ENCODE measurements at places on chromosomes 6 and 20.
A peak's percentile ranks its signal among the peaks of the same experiment; 100 is the strongest.

DNA sequence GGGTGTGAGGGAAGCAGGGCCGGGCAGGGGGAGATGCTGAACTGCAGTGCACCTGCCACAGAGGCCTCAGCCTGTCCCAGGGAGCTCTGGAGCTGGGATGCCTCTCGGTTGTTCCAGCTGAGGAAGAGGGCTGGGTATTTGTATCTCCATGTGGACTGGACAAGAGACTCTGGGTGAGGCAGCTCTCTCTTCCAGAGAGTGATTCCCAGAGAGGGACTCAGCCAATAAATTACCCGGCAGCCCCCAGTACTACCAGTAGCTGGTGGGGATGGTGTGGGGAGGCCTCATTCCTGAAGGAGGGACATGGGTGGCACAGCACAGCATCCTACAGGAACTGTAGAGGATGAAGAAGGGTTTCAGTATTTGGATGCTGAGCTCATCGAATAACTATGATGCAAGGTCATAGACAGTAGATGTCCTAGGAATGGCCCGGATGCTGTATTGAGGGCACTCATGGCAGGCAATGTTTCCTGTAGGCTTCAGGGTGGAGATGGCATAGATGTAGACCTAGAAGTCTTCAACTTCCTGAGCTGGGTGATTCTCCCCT lies 1.4 kb downstream of the FGD2 start:
- H3K4me1 ChIP-seq: no peaks in the 10 kb centered on the region
- H3K27ac ChIP-seq: no peak overlapping the region
- no peak overlapping the region for H3K4me3 ChIP-seq
- DNase-seq: no peak
- H3K36me3 ChIP-seq: no peaks in the 10 kb centered on the region

DNA sequence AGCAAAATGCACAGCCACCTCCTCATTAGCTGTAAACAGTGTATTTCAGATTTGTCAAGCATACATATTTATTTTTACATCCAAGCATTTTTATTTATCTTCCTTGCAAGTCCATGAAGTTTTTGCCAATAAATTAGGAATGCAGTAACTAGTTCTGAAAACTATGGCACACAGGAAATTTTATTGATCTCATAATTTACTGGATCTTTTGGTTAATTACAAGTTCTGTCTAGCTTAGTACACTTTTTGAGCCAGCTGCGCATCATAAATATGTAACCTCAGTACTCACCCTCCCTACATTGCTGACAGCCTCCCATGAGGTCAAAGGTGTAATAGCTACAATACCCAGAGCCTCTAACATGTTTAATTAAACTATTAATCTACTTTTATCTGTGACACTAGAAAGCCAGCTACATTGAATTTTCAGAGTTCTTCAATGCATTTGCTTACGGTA lies 898.2 kb downstream of the KIF16B start:
- no peak for DNase-seq
- H3K4me3 ChIP-seq: no peak overlapping the region
- no peaks in the 10 kb centered on the region for H3K27me3 ChIP-seq

- no peaks in the 10 kb centered on the region for H3K36me3 ChIP-seq
- no peaks in the 10 kb centered on the region for H3K4me1 ChIP-seq
- H3K4me3 ChIP-seq: no peak overlapping the region
Observed at GRCh38 chr6:10194816-10195672, 219.8 kb downstream of the TFAP2A start.

- H3K4me3 ChIP-seq: no peak overlapping the region
- no peaks in the 10 kb centered on the region for H3K36me3 ChIP-seq
- no peak for DNase-seq
- H3K27me3 ChIP-seq: no peaks in the 10 kb centered on the region
- H3K4me1 ChIP-seq: no peaks in the 10 kb centered on the region
Observed at GRCh38 chr6:155223646-155224451, 40.0 kb upstream of the CLDN20 start.

GRCh38 chr20:44979090-44979621 lies 12.8 kb downstream of the STK4 start:
- H3K27ac ChIP-seq: peak overlapping the region; percentile 88
- peak overlapping the region; percentile 16 for H3K4me3 ChIP-seq
- no peaks in the 10 kb centered on the region for H3K27me3 ChIP-seq
- peaks cover 54% of the 10 kb centered on the region for H3K36me3 ChIP-seq
- DNase-seq: peak; percentile 70
- H3K4me1 ChIP-seq: peaks cover 63% of the 10 kb centered on the region

GRCh38 chr20:14963262-14963663 lies 625.9 kb upstream of the FLRT3 start:
- H3K36me3 ChIP-seq: no peaks in the 10 kb centered on the region
- no peak for DNase-seq
- H3K4me3 ChIP-seq: no peak overlapping the region
- no peaks in the 10 kb centered on the region for H3K27me3 ChIP-seq

DNA sequence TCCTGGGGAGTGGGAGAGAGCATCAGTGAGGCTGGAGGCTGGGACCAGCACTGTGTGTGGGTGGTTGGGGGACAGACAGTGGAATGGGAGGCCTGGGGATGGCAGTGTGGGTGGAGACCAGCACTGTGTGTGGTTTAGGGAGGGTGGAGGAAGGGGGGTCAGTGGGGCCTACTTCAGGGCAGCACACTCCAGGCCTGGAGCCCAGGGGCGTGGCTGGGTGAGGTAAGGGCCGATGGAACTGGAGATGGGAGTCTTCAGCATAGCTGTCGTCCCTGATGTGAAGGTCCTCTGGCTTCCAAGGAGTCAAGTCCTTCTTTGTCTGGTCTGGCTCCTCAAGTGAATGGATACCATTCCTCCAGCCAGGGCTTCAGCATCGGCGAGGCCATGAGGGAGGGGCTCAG lies 18.6 kb downstream of the KCNK17 start:
- no peaks in the 10 kb centered on the region for H3K27me3 ChIP-seq
- no peak for DNase-seq
- no peaks in the 10 kb centered on the region for H3K4me1 ChIP-seq
- no peaks in the 10 kb centered on the region for H3K36me3 ChIP-seq
- no peak overlapping the region for H3K4me3 ChIP-seq

DNA sequence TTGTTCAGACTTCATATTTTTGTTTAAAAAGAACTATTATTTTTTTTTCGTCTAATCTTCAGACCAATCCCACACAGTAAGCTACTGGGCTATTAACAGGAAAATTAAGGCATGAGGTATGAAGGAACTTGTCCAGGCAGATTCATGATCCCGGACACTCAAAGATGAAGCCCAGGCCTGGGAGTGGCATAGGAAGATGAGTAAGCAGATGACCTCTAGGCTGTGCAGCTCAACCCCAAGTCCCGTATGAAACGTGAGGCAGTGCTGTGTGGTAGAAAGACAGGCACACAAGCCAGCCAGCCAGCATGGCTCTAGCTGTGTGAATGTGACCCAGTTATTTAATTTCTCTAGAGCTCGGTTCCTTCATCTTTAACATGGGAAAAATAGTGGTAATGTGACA lies 231.9 kb downstream of the CLIC5 start:
- no peak overlapping the region for H3K4me3 ChIP-seq
- no peak overlapping the region for H3K27ac ChIP-seq
- DNase-seq: no peak
- no peaks in the 10 kb centered on the region for H3K4me1 ChIP-seq
- H3K27me3 ChIP-seq: no peaks in the 10 kb centered on the region
- H3K36me3 ChIP-seq: no peaks in the 10 kb centered on the region

- no peaks in the 10 kb centered on the region for H3K27me3 ChIP-seq
- no peak overlapping the region for H3K4me3 ChIP-seq
- no peaks in the 10 kb centered on the region for H3K36me3 ChIP-seq
- no peak for DNase-seq
- H3K27ac ChIP-seq: no peak overlapping the region
- H3K4me1 ChIP-seq: no peaks in the 10 kb centered on the region
Observed at GRCh38 chr6:15280028-15280427, 34.2 kb downstream of the JARID2 start.

- no peaks in the 10 kb centered on the region for H3K4me1 ChIP-seq
- no peak overlapping the region for H3K27ac ChIP-seq
- H3K4me3 ChIP-seq: no peak overlapping the region
- no peaks in the 10 kb centered on the region for H3K27me3 ChIP-seq
Observed at GRCh38 chr20:48990467-48990866, 55.6 kb upstream of the CSE1L start.

DNA sequence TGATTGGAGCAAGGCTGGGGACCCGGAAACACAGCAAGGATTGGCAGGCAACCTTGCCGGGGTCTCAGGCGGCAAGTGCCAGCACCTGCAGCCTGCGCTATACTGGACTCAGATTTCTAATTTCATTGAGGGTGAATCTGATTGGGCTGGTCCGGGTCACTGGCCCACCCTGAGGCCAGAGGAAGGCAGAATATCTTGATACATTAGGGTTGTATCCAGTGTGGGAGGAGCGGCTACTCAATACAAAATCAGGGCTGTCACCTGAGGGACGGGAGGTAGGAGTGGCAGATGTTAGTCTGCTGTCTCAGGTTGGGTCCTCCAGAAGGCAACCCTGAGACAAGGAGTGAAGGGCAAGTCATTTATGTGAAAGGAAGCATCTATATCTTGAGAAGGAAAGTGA lies 40.7 kb downstream of the BFSP1 start:
- no peaks in the 10 kb centered on the region for H3K36me3 ChIP-seq
- no peaks in the 10 kb centered on the region for H3K27me3 ChIP-seq
- no peak overlapping the region for H3K27ac ChIP-seq
- no peak overlapping the region for H3K4me3 ChIP-seq
- no peaks in the 10 kb centered on the region for H3K4me1 ChIP-seq
- no peak for DNase-seq
